CD8-positive, alpha-beta memory T cell (primary cell): ENCODE measurements at places on chromosomes 7 and 10. TPM values are rescaled to one million over a fixed set of nuclear protein-coding genes. Genes with fewer than 3 reads are reported as not detected.

ERVW-1 gene
- not detected for total RNA-seq

NAPEPLD gene
- 8.5 TPM for total RNA-seq

FGFR2 gene
- total RNA-seq = 0.11 TPM

PDZD7 gene
- total RNA-seq = 0.31 TPM

HOXA11 gene
- not detected for total RNA-seq

DYDC2 gene
- total RNA-seq = not detected

CD36 gene
- total RNA-seq = 4.7 TPM

SYNPO2L gene
- not detected for total RNA-seq

CNPY1 gene
- not detected for total RNA-seq

LRRD1 gene
- total RNA-seq = not detected

DNA sequence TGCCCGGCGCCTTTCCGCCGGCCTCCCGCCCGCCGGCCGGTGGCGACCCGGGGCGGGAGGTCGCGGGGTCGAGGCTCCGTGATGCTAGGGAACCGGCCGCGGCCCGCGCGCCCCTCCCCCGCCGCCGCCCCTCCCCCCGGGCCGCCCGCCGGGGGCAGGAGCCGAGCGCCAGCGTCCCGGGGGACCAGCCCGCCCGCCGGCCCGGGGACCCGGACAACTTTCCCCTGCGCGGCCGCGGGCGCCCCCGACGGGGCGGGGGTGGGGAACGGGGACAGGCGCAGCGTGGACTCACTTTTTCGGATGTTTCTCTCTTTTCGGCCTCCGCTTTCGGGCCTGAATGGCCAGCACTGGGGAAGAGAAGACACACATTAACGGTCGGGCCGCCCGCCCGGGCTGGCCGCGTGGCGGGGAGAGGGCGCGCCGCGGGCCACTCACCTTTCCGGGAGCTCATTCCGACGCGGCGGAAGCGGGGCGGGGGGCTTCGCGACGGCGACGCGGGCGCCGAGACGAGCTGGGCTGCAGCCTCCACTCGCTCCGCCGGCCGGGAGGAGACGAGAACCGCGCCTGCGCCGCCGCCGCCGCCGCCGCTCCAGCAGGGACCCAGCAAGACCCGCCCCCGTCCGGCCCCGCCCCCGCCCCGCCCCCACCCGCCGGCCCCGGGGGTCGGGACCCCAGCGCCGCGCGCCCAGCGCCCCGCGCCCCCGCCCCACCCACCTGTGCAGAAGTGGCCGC is at the start of gene SRPK2:
Gene SRPK2 (minus strand): TSS at position 566 of the 732 bp plus-strand sequence.
- peaks cover 14% of the 10 kb centered on the region for H3K4me1 ChIP-seq
- H3K4me3 ChIP-seq = peak within 1 kb of the TSS; percentile 58
- DNase-seq = peak; percentile 64
- H3K27me3 ChIP-seq = no peaks in the 10 kb centered on the region
- peak within 1 kb of the TSS; percentile 51 for H3K27ac ChIP-seq

DNA sequence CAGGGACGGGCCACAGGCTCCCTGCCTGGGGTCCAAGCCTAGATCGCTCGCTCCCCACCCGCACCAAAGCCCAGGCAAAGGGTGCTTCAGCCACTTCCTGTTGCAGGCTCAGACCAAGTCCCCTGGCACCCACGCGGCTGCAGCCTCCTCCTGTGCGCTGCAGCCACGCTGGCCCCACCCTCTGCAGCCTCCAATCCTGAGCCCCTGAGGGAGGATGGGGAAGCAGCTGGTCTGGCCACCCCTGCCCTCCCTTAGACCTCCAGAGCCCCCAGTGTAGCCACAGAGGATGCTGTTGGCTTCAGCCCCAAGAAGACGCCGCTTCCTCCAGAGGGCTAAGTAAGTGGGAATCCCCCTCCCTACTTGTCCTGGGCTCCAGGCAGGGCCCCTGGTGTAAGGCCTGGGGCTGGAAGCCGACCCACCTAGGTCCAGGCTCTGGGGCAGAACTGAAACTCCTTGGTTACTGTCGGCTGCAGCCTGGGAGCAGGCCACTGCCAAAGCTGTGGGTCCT is 9.4 kb downstream of the LIMK1 start:
- DNase-seq = no peak
- H3K36me3 ChIP-seq = no peaks in the 10 kb centered on the region
- H3K4me1 ChIP-seq = peaks cover 26% of the 10 kb centered on the region
- peak overlapping the region; percentile 54 for H3K4me3 ChIP-seq
- H3K27ac ChIP-seq = peak overlapping the region; percentile 82

DNA sequence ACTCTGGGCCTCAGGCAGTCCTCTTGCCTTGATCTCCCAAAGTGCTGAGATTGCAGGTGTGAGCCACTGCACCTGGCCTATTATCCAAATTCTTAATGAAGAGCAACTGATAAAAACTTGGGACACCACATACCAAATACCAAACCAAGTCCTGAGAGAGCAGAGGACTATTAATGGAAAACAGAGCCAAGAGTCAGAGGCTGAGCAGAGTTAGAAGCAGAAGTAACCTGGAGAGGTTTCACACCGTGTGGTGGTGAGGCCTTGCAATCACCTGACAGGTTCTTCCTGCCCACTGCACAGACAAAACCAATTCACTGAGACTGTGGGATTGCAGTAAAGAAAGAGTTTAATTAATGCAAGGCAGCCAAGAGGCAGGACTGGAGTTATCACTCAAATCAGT is 16.0 kb downstream of the SSMEM1 start:
- H3K27me3 ChIP-seq = no peaks in the 10 kb centered on the region
- no peak overlapping the region for H3K4me3 ChIP-seq
- no peaks in the 10 kb centered on the region for H3K4me1 ChIP-seq
- H3K27ac ChIP-seq = no peak overlapping the region

- H3K4me1 ChIP-seq = no peaks in the 10 kb centered on the region
- no peak overlapping the region for H3K4me3 ChIP-seq
- H3K27ac ChIP-seq = no peak overlapping the region
- no peaks in the 10 kb centered on the region for H3K36me3 ChIP-seq
- no peaks in the 10 kb centered on the region for H3K27me3 ChIP-seq
- no peak for DNase-seq
Observed at GRCh38 chr7:84614821-84615501, 420.4 kb upstream of the SEMA3A start.

GRCh38 chr10:57303566-57303965 is 942.5 kb upstream of the ZWINT start:
- no peak overlapping the region for H3K4me3 ChIP-seq
- DNase-seq = no peak
- no peaks in the 10 kb centered on the region for H3K36me3 ChIP-seq
- H3K27me3 ChIP-seq = no peaks in the 10 kb centered on the region

DNA sequence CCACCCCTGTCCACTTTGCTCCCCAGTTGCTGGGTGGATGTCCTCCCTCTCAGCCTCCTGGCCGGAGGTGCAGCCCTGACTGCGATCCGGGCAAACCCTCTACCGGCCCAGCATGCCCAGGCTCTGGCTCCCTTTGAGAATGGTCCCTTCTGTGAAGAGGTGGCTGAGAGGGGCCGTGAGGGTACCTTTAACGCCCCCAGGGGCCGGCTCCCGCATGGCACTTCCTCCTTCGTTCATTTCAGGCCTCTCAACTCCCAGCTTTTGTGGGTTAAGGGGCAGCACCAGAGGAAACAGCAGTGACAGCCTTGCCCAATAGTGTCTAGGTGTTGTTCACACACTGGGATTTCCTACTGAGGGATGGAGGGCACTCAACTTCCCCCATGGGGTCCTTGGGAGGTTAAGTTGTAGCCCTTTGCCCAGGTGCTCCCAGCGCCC is 33.2 kb upstream of the HABP2 start:
- H3K36me3 ChIP-seq = no peaks in the 10 kb centered on the region
- DNase-seq = no peak
- no peak overlapping the region for H3K27ac ChIP-seq
- H3K4me3 ChIP-seq = no peak overlapping the region
- no peaks in the 10 kb centered on the region for H3K4me1 ChIP-seq

- DNase-seq = no peak
- no peaks in the 10 kb centered on the region for H3K27me3 ChIP-seq
- H3K4me1 ChIP-seq = no peaks in the 10 kb centered on the region
Observed at GRCh38 chr10:62996516-62996915, 136.6 kb upstream of the NRBF2 start.

- H3K4me3 ChIP-seq = no peak overlapping the region
- no peaks in the 10 kb centered on the region for H3K4me1 ChIP-seq
- DNase-seq = no peak
- H3K27me3 ChIP-seq = no peaks in the 10 kb centered on the region
Observed at GRCh38 chr10:21363731-21364104, 161.8 kb downstream of the SKIDA1 start.

- no peak for DNase-seq
- H3K4me3 ChIP-seq = no peak overlapping the region
- H3K27ac ChIP-seq = no peak overlapping the region
- H3K27me3 ChIP-seq = no peaks in the 10 kb centered on the region
- no peaks in the 10 kb centered on the region for H3K36me3 ChIP-seq
- H3K4me1 ChIP-seq = no peaks in the 10 kb centered on the region
Observed at GRCh38 chr10:19638182-19638895, 177.9 kb upstream of the PLXDC2 start.

- peak; percentile 33 for DNase-seq
- no peak overlapping the region for H3K27ac ChIP-seq
- H3K4me1 ChIP-seq = peaks cover 20% of the 10 kb centered on the region
- no peaks in the 10 kb centered on the region for H3K36me3 ChIP-seq
- H3K27me3 ChIP-seq = no peaks in the 10 kb centered on the region
Observed at GRCh38 chr7:131188367-131189339, 139.0 kb upstream of the MKLN1 start.

DNA sequence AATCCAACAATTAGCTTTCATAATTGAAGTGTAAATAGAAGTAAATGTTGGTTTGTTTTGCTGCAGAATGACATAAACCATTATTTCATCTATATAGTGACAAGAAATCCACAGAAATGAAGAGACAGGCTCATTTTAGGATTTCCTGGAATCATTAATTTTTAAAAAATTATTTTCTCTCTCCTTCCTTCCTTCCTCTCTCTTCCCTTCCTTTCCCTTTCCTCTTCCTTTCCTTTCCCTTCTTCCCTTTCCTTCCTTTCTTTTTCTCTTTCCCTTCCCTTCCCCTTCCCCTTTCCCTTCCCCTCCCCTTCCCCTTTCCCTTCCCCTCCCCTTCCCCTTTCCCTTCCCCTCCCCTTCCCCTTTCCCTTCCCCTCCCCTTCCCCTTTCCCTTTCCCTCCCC is 51.2 kb upstream of the KMT2C start:
- no peak overlapping the region for H3K27ac ChIP-seq
- H3K4me1 ChIP-seq = no peaks in the 10 kb centered on the region
- H3K27me3 ChIP-seq = no peaks in the 10 kb centered on the region

DNA sequence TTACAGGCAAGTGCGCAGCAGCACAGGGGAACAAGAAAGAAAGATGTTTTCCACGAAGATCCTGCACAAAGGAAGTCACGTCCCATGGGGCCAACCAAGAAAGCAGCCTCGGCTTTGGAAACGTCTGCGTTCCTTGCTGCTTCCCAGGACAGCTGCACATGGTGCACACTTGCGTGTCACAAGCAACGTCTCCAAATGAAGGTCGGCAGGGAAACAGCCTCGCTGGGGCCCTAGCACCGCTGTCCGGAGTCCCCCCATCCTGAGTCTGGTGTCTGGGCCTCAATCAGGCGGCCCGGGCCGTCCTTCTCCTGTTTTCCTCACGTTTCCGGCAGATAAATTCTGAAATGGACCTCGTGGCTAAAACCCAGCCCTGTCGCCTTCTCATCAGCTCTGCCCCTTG is 206.2 kb downstream of the DIP2C start:
- no peak for DNase-seq
- H3K27ac ChIP-seq = no peak overlapping the region
- H3K36me3 ChIP-seq = no peaks in the 10 kb centered on the region

- no peak overlapping the region for H3K4me3 ChIP-seq
- no peaks in the 10 kb centered on the region for H3K4me1 ChIP-seq
- H3K36me3 ChIP-seq = no peaks in the 10 kb centered on the region
- no peak for DNase-seq
Observed at GRCh38 chr7:49805371-49806007, 32.1 kb downstream of the VWC2 start.

GRCh38 chr10:22740180-22740579 is 25.8 kb upstream of the PIP4K2A start:
- no peaks in the 10 kb centered on the region for H3K4me1 ChIP-seq
- H3K27ac ChIP-seq = no peak overlapping the region
- DNase-seq = no peak
- no peak overlapping the region for H3K4me3 ChIP-seq
- H3K27me3 ChIP-seq = no peaks in the 10 kb centered on the region
- H3K36me3 ChIP-seq = no peaks in the 10 kb centered on the region

- no peak overlapping the region for H3K27ac ChIP-seq
- DNase-seq = no peak
- H3K27me3 ChIP-seq = no peaks in the 10 kb centered on the region
- H3K36me3 ChIP-seq = no peaks in the 10 kb centered on the region
- no peak overlapping the region for H3K4me3 ChIP-seq
Observed at GRCh38 chr7:72453471-72453870, 41.3 kb upstream of the CALN1 start.

- H3K4me1 ChIP-seq = no peaks in the 10 kb centered on the region
- no peaks in the 10 kb centered on the region for H3K27me3 ChIP-seq
- DNase-seq = no peak
- H3K36me3 ChIP-seq = no peaks in the 10 kb centered on the region
- no peak overlapping the region for H3K27ac ChIP-seq
Observed at GRCh38 chr7:50731703-50732582, 50.8 kb downstream of the GRB10 start.

GRCh38 chr10:82982110-82982608 is 1107.2 kb downstream of the NRG3 start:
- DNase-seq = no peak
- H3K27me3 ChIP-seq = no peaks in the 10 kb centered on the region
- no peak overlapping the region for H3K27ac ChIP-seq
- H3K4me1 ChIP-seq = no peaks in the 10 kb centered on the region

GRCh38 chr10:54710918-54711317 is 90.1 kb downstream of the PCDH15 start:
- no peaks in the 10 kb centered on the region for H3K27me3 ChIP-seq
- no peaks in the 10 kb centered on the region for H3K4me1 ChIP-seq
- no peaks in the 10 kb centered on the region for H3K36me3 ChIP-seq

GRCh38 chr7:70076325-70076724 is 478.1 kb downstream of the AUTS2 start:
- no peak overlapping the region for H3K4me3 ChIP-seq
- no peak overlapping the region for H3K27ac ChIP-seq
- no peaks in the 10 kb centered on the region for H3K4me1 ChIP-seq
- no peak for DNase-seq
- H3K36me3 ChIP-seq = no peaks in the 10 kb centered on the region
- H3K27me3 ChIP-seq = no peaks in the 10 kb centered on the region

DNA sequence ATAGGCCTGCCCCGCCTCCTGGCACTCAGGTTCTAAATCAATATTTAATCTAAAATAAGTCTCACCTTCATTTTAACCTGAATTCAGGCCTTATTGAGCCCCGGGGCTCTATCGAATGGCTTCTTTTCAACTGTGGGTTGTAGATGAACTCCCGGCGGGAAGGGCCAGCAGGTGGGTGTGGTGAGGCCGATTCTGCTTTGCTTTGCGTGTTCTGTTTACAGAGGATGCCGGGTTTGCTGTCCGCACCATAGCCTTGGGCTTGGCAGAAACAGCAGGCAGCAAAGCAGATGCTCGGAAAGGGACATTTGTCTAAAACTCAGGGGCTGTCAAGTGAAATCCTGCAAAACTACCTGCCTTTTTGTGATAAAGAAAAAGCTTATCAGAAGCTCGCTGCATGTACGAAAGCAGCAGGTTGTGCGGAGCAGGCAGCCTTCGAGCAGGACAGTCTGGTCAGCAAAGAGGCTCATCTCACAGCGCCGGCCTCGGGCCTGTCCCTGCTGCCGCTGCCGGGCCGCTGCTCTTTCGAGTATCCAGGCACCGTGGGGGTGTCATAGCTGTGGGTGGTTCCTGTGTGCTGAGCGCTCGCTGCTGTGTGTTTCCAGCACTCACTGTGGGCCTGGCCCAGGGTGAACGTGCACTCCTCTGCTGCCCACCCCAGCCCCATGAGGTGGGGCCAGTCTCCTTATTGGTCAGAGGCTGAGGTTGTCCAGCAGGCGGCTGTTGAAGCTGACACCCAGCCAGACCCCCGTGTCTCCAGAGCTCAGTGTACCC is 434.8 kb upstream of the FOXK1 start:
- no peak for DNase-seq
- H3K4me3 ChIP-seq = no peak overlapping the region
